Renal cortical epithelial cell (primary cell): ENCODE measurements at places on chromosomes 2 and 18. TPM values are rescaled to one million over a fixed set of nuclear protein-coding genes. Genes with fewer than 3 reads are reported as not detected.

DNA sequence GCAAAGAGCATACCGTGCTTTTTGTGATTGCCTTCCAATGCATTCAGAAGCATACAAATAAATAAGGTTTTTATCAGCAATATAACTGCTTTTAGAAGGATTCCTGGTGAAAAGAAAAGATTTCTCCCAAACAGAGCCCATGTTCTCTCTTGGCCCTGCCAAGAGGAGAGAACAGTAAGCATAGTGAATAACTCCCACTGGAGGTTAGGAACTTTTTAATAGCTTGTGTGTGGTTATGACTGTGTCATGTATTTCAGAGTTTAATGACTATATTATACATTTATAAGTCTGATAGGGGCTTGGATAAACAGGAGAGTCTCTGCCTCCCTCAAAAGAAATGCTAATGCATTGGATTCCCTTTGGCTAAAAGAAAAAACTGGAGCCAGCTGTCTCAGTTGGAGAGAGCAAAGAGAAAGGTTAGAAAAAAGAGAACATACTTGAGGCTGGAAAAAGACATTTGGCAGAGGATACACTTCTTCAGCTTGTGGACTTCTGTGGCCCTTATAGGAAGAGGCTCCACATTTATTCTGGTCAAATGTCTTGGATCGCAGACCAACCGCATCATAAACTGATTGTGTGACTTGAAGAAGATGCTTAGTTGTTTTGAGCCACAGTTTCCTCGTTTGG is 63.0 kb upstream of the SPRED2 start:
- DNase-seq: no peak

GRCh38 chr18:1528964-1529509 is 624.4 kb downstream of the ADCYAP1 start:
- DNase-seq: no peak

GRCh38 chr2:220935789-220936321 is 636.2 kb downstream of the EPHA4 start:
- DNase-seq: no peak

- no peak for DNase-seq
Measured at GRCh38 chr2:15645720-15646385, 54.2 kb downstream of the DDX1 start.

GRCh38 chr18:36661999-36662398 is 166.8 kb downstream of the TPGS2 start:
- DNase-seq: no peak

GRCh38 chr2:33412920-33413319 is 63.5 kb upstream of the RASGRP3 start:
- peak; percentile 45 for DNase-seq

- no peak for DNase-seq
Measured at GRCh38 chr2:58574873-58575272, 333.7 kb upstream of the FANCL start.

DNA sequence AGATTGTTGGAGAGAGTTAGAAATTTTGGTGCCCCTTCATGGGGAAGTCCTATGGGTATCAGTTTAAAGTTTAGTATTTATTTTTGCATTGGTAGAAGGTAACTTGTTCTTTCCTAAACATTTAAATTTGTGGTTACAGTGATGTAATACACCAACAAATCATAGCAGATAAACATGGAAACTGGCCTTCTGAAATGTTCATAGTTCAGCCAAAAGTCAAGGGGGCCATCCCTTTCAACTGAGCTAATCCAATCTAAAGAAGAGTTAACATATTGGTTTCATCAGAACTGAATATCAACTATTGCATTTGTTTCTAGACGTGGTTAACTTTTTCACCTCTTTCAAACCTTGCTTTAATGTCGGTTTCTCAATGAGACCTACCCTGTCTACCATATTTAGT is 46.3 kb downstream of the PPP1R1C start:
- no peak for DNase-seq

- peak; percentile 3 for DNase-seq
Measured at GRCh38 chr2:48651158-48651790, 33.6 kb downstream of the GTF2A1L start.

DNA sequence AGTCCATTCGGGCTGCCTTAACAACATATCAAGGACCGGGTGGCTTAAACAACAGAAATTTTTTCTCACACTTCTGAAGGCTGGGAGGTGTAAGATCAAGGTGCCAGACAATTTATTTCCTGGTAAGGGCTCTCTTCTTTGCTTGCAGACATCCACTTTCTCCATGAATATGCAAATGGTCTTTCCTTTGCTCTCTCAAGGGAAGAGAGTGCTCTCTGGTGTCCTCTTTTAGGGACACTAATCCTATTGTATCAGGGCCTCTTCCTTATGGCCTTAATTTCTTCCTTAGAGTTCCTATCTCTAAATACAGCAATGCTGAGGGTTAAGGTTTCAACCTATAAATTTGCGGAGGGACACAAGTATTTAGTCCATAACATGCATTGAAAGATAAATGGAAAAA is 770.8 kb downstream of the DSC3 start:
- no peak for DNase-seq

- peak; percentile 9 for DNase-seq
Measured at GRCh38 chr2:149225446-149225845, 104.9 kb upstream of the LYPD6 start.

DNA sequence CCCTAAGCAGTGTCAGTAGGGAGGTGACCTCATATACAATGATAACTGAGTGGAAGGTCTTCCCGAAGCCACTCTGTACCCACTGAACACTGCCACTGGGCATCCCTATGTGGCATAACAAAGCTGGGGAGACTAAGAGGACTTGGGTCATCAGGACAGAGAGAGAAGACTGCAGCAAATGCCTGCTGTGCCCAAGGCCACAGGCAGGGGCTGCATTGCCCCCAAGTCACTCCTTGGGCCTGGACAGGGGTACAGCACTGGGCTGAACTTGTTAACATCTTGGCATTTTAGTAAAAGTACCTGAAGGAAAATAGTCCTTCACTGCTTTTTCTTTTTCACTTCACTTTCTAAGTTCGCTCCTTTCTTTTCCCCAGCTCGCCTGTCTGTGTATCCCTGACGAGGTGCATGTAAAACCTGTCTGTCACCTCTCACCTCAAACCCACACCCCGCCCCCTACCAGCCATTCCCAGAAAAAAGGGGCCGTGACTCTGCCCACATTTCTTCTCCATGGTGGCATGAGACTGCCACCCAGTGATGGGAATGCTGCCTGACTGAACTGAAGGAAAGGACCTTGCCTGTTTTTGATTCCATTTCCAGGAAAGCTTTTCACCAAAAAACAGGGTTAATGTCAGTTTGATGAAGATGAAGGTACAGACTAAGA is 62.9 kb downstream of the MTHFD2 start:
- DNase-seq: peak; percentile 38

SCN2A gene
- 0.35 and 15.1 TPM in 2 replicates for total RNA-seq

TPO gene
- not detected in 2 replicates for total RNA-seq

POLE4 gene
- total RNA-seq: 14.7 and 17.4 TPM in 2 replicates

NT5DC4 gene
- total RNA-seq: not detected in 2 replicates
